ENCODE measurements at places on chromosomes 6 and 20. TPM values are rescaled to one million over a fixed set of nuclear protein-coding genes. Genes with fewer than 3 reads are reported as not detected.

LTB gene
- 2.6 TPM for polyA plus RNA-seq

GRCh38 chr6:15389765-15390723 is 144.2 kb downstream of the JARID2 start:
- no peak for DNase-seq

KHDC1L gene
- polyA plus RNA-seq: 1.1 TPM

DNA sequence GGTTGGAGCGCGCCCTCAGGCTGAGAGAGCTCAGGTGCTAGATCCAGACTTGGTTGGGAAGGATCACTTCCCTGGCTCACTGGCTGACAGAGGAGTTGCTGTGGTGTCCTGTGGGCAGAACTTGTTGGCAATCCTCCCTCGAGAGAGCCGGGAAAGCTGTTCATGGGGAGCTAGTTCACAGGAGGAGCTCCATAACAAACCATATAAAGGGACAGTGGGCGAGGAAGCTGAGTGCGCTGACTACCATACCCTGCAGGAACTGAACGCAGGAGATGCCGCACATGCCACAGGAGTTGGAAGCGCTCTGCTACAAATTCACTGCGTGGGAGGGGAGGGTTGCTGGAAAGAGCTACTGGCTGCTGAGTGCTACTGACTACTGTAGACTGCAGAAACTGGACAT is 243.2 kb downstream of the OGFRL1 start:
- DNase-seq: no peak
